AG04449 (cell line): ENCODE measurements at places on chromosomes 4 and X.

DNA sequence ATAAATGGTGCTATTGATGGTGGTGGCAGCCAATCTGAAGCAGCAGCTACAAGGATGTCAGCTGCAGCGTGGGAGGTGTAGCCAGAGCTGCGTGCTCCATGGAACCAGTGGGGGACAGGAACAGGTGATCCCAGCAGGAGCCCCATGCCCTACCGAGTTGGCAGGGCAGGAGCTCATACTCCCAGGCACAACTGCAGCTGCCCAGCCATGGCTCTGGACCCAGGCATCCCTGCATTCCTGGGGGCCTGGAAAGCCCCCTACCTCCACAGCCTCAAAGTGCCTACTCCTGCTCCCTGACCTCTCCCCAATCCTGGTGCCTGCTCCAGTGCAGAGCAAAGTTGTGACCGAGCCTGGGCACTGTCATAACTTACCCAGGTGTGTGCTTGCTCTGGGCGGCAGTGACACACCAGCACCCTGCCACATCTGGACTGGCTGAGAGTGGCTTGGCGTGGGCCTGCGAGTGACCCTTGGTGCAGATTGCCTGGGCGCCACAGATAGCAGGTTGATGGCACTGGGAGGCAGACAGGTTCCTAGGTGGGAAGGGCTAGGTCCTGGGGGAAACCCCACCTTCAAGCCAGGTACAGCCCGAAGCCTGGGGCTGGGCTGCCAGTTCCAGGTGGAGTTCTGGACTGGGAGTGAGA lies 101.1 kb downstream of the DCAF12L2 start:
- no peak for DNase-seq

GRCh38 chr4:26884486-26884988 lies 23.9 kb downstream of the STIM2 start:
- DNase-seq: no peak

DNA sequence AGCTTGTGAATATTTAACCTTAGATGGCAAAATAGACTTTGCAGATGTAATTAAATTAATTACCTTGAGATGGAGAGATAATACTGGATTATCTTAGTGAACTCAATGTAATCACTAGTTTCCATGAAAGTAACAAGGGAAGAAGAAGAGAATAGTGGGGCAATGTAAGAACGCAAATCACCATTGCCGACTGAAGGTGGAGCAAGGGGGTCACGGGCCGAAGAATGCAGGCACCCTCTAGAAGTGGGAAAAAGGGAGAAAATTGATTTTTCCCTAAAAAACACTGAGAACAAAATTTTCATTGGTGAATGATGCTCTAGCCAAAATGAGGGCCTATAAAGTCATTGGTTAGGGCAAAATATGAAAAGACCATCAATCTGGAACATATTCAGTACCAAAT lies 375.6 kb upstream of the EPHA5 start:
- no peak for DNase-seq

- no peak for DNase-seq
These were observed 153.7 kb upstream of the GPR101 start for GRCh38 chrX:137187540-137187939.

- no peak for DNase-seq
These were observed 35.2 kb upstream of the F9 start for GRCh38 chrX:139495324-139495723.
